ENCODE measurements at places on chromosomes 6 and 20. TPM values are rescaled to one million over a fixed set of nuclear protein-coding genes. Genes with fewer than 3 reads are reported as not detected.

DNA sequence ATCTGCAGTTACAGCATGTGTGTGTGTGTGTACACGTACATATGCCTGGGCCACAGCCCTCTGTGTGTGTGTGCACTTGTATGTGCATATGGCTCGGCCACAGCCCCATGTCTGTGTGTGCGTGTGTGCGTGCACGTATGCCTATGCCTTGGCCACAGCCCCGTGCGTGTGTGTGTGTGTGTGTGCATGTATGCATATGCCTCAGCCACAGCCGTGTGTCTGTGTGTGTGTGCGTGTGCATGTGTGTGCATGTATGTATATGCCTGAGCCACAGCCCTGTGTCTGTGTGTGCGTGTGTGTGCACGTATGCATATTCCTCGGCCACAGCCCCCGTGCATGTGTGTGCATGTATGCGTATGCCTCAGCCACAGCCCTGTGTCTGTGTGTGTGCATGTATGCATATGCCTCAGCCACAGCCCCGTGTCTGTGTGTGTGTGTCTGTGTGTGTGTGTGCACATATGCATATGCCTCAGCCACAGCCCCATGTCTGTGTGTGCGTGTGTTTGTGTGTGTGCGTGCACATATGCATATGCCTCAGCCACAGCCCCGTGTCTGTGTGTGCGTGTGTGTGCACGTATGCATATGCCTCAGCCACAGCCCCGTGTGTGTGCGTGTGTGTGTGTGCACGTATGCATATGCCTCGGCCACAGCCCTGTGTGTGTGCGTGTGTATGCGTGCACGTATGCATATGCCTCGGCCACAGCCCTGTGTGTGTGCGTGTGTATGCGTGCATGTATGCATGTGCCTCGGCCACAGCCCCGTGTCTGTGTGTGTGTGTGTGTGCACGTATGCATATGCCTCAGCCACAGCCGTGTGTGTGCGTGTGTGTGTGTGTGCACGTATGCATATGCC is 14.6 kb upstream of the C20orf204 start:
- DNase-seq, result no peak

DNA sequence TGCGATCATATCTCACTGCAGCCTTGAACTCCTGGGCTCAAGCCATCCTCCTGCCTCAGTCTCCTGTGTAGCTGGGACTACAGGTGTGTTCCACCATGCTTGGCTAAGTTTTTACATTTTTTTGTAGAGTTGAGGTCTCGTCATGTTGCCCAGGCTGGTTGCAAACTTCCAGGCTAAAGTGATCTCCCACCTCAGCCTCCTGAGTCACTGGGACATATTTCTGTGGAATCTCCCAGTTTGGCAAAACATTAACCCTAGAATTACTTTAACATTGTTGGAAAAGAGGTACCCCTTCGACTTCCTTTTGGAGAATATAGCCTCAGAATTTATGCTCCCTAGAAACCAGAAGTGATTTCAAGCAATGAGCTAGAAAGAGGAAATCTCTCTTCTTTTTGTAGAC is 57.2 kb downstream of the SHLD1 start:
- no peak for DNase-seq

DNA sequence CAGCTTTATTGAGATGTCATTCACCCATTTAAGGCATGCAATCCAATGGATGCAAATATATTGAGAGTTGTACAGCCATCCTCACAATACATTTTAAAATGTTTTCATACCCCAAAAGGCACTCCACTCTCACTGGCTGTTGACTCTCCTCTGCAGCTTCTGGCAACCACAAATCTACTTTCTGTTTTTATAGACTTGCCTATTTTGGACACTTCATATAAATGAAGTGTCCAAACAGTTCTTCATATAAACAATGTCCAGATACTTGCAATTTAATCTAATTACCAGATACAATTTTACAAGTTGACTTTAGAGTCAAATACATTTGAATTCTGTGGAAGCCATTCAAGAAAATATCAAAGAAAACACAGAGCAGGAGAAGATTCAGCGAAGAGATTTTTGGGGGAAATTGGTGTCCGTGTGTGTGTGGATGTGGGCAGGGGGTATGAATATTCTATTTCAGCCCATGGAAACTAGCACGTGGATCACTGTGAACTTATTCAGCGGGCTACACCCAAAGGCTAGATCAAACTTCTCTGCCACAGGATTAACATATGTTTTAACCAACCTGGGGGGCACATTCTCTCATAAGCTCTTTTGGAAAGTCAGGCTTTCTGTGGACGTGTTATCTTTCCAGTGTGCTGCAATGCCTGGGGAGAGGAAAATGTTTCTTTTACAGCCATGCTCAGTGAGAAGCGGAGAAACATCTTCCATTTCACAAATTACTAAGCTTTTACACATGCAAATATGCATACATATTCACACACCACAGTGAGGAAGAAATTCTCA is 73.9 kb downstream of the PLG start:
- DNase-seq, result no peak

DNA sequence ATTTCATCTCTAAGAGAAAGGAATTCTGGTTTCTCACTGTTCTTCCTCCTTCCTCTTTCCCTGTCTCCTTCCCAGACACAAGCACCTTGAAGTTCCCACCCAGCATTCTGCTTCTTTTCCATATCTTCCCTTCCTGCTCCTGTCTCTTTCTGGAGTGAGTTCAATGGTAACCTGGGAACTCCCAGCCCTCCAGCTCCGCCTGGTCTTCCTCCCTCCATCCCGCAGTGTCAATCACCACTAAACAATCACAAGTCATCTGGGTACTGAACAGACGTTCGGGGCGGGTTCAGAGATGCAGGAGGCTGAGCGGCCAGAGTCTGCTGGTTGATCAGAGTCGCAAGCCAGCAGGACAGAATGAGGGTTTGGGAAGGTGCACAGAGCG is 7.7 kb downstream of the TTBK1 start:
- no peak for DNase-seq

DNA sequence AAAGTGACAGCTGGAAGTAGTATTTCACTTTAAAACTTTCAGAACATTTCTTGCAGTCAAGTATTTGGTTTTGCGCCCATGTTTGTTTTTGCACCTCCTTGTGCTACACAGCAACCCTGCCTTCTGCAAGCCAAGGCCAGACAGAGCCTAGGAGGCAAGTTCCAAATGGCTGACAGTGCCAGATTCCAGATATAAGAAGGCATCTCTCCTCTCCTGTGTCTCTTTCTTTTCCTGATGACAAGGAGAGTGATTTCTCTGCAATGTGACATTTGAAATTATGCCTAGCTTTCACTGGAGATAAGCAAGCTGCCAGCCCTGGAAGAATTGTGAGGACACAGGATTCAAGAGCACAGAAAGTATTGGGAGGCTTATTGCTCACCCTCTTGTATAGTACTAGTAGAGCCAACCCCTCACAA is 149.1 kb upstream of the TENT5A start:
- DNase-seq, result no peak

- no peak for DNase-seq
Observed at GRCh38 chr6:26064619-26065257, 22.5 kb upstream of the HFE start.

DNA sequence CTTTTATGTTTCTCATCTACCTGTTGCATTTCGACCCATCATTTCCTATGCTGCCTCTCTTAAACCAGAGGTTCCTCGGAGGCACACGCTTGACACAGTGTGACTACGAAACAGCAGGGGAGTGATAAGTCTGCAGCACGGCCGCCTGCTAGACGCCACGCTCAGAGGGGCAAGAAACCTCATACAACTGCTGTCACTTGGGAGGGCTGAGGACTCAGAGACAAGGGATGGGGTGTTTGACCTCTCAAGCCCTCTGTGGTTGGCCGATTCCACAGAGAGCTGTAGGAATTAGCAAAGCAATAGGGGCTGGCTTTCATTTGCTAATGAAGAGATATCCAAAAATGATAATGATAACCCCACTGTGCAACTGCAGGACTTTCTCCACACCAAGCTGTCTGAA is 372.5 kb downstream of the ZFAND3 start:
- no peak for DNase-seq

- no peak for DNase-seq
Observed at GRCh38 chr6:2528156-2528555, 222.6 kb downstream of the MYLK4 start.

DNA sequence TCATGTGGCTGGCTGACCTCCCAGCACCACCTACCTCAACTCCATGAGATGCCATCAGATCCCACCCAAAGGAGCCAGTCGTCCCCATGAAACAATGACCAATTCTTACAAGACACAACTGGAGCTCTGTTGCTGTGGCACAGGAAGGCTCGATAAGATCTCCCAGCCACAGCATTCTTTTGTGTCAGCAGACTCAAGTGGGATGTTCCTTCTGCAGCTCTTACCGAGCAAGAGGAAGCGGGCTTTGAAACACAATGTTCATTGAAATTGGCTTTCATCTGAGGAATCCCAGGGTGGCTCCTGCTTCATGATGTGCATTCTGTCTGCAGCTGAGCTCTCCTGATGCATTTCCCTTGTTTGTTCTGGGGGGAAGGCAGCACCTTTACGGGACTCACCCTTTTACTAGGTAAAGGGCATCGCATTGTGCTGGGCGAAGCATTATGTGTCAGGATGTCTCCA is 222.0 kb upstream of the SGK1 start:
- no peak for DNase-seq

GRCh38 chr6:139888681-139889122 is 514.3 kb upstream of the CITED2 start:
- no peak for DNase-seq

- DNase-seq, result no peak
Observed at GRCh38 chr20:33693741-33694638, 7.8 kb upstream of the E2F1 start.

DNA sequence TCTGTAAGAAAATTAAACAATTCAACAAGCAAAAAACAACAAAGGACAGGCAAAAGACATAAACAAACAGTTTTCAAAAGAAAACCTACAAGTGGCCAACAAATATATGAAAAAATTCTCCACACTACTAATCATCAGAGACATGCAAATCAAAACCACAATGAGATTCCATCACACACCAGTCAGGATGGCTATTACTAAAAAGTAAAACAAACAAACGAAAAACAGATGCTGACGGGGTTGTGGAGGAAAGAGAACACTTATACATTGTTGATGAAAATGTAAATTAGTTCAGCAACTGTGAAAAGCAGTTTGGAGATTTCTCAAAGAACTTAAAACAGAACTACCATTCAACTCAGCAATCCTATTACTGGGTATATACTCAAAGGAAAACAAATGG is 537.6 kb downstream of the HDGFL1 start:
- no peak for DNase-seq

- no peak for DNase-seq
Observed at GRCh38 chr6:162219266-162219665, 508.3 kb downstream of the PRKN start.

GRCh38 chr6:105135907-105136430 is 43.8 kb downstream of the POPDC3 start:
- DNase-seq, result no peak

- DNase-seq, result no peak
Observed at GRCh38 chr20:33789858-33790182, 21.3 kb upstream of the CHMP4B start.

- no peak for DNase-seq
Observed at GRCh38 chr6:52537001-52537753, 39.7 kb downstream of the TRAM2 start.

DNA sequence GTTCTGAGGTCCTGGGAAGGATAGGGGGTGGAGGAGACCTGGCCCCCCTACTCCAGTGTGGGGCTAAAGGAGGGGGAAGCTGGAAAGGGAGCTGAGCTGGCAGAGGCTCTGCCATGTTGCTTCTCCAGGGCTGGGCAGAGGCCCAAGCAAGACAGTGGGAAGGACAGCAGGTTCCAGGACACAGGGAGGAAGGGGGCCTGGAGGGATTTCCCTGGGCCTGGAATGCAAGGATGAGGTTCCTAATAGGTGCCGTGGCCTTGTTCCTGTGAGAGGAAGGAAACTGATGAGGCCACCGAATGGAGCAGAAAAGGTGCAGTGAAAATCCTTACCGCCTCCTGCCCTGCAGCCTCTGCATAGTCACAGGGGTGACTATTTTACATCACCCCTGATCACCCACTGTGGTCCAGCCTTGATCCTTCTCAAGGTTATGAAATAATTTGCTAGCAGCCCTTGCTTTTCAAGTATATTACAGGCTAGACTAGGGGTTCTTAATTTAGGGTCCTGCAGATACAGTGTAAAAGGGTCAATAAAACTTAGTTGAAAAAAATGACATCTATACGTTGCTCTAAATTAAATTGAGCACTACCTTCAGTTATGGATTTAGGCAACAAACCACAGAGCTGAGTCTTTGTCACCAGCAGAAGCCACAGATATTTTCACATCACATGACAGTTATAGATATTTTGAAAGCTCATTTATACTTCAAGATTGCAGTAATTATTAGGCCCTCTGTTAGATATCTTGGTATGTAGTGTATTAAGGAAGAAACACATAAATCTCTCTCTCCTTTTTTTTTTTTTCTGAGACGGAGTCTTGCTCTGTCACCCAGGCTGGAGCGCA is 45.7 kb upstream of the RNF24 start:
- DNase-seq, result no peak

GRCh38 chr6:85044361-85044760 is 280.0 kb upstream of the TBX18 start:
- no peak for DNase-seq

The TREM1 gene
- not detected for total RNA-seq

The RRAGD gene
- total RNA-seq, result 27.8 TPM

The MARCKS gene
- total RNA-seq, result 35.3 TPM

The PFDN4 gene
- 48.2 TPM for total RNA-seq

The C20orf144 gene
- not detected for total RNA-seq
